ENCODE measurements at places on chromosomes 1 and 21.

GRCh38 chr1:217907504-217907903, 276.4 kb downstream of the SPATA17 start:
- DNase-seq = no peak

- no peak for DNase-seq
Measured at GRCh38 chr21:37796011-37796410, 120.2 kb downstream of the KCNJ6 start.

GRCh38 chr1:87684194-87684593, 355.5 kb downstream of the LMO4 start:
- DNase-seq = no peak

GRCh38 chr1:196651637-196652215, at the start of gene CFH:
Gene CFH (plus strand): TSS chr1:196652043. CDS start chr1:196652118, 75 bp downstream.
- DNase-seq = no peak

DNA sequence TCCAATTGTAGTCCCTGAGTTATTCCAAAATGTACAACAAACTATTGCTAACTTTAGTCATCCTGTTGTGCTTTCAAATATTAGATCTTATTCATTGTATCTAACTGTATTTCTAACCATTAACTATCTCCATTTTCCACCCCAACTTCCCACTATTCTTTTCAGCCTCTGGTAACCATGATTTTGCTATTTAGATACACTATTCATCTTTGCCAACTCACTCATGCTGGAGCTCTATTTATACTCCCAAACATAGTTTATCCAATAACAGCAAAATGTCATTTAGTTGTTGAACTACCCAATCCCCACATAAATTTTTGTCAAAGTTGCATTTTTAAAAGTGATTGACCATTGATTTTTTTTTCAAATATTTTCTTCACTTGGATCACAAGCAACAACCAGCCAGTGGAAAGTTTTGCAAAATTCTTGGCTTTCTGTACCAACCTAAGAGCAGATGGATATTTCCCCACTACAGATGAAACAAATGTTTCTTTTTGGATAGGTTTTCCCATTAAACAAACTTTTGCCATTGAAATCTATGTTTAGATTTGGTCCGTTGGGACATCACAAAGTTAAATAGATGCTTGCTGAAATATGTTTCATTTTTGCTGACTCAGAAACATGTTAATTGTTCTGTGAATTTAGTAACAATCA, 866.0 kb downstream of the LTN1 start:
- no peak for DNase-seq

GRCh38 chr1:232985882-232986526, 35.6 kb downstream of the NTPCR start:
- DNase-seq = no peak

- no peak for DNase-seq
Measured at GRCh38 chr1:36142121-36142520, 7.2 kb downstream of the TRAPPC3 start.

GRCh38 chr1:153113416-153113815, at the start of gene SPRR2F:
Gene SPRR2F (minus strand): TSS chr1:153113516. CDS start chr1:153112733, 783 bp downstream.
- DNase-seq = no peak

- no peak for DNase-seq
Measured at GRCh38 chr1:218112862-218113261, 172.2 kb upstream of the RRP15 start.

DNA sequence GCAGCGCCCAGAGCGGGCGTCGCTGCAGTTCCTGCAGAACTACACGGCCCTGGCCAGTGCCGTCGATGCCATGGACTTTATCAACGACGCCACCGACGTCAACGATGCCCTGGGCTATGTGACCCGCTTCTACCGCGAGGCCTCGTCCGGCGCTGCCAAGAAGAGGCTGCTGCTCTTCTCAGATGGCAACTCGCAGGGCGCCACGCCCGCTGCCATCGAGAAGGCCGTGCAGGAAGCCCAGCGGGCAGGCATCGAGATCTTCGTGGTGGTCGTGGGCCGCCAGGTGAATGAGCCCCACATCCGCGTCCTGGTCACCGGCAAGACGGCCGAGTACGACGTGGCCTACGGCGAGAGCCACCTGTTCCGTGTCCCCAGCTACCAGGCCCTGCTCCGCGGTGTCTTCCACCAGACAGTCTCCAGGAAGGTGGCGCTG, 22.0 kb downstream of the COL6A1 start:
- no peak for DNase-seq

DNA sequence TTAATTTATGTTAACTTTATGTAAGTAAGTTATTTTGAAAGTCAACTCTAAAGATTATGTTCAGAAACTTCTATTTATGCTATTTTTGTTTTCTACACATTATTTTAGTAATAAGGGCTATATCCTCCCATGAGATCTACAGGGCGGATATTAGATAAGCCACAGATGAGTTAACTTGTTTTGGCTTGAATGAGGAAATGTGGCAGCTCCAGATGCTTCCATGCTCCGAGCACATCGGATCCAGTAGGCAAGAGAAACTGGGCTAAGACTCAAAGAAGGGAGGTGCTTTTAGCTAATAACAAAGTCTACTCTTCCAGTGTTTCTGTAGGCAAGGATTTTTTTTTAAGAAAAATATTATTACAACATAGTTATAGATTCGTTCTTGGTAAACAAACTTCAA, 20.0 kb upstream of the LAMC1 start:
- DNase-seq = no peak

GRCh38 chr1:232144696-232145230, 485.2 kb downstream of the SIPA1L2 start:
- no peak for DNase-seq

DNA sequence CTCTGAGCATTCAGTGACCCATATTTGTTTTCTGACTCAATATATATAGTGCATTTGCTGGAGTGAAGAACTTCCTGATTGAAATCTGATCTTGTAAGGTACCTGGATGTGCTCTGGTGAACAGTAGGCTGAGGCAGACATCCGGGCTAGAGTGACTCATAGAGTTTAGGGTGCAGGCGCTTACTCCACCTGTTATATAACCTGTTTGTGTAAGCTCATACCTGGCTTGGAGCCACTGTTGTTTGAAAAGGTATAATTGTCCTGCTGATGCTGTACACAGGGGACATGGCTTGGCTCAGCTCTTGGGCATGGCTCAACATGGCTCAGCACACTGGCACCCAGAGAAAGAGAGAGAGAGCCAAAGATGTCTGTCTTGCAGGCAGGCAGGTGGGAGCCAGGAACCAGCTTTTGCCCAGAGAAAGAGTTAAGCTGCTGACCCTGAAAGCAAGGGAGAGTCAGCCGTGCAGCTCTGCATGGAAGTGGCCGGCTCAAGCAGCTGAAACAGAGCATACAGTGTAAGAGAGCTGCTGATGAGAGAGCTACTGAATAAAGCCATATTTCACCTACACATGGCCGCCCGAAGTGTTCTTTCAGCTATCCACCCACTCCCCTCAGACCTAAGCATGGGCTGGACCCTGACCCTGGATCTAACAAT, 43.2 kb downstream of the GJA5 start:
- no peak for DNase-seq

- DNase-seq = no peak
Measured at GRCh38 chr1:34500451-34500850, 254.4 kb upstream of the GJB5 start.

- DNase-seq = no peak
Measured at GRCh38 chr1:247373721-247374141, 42.1 kb upstream of the ZNF496 start.

DNA sequence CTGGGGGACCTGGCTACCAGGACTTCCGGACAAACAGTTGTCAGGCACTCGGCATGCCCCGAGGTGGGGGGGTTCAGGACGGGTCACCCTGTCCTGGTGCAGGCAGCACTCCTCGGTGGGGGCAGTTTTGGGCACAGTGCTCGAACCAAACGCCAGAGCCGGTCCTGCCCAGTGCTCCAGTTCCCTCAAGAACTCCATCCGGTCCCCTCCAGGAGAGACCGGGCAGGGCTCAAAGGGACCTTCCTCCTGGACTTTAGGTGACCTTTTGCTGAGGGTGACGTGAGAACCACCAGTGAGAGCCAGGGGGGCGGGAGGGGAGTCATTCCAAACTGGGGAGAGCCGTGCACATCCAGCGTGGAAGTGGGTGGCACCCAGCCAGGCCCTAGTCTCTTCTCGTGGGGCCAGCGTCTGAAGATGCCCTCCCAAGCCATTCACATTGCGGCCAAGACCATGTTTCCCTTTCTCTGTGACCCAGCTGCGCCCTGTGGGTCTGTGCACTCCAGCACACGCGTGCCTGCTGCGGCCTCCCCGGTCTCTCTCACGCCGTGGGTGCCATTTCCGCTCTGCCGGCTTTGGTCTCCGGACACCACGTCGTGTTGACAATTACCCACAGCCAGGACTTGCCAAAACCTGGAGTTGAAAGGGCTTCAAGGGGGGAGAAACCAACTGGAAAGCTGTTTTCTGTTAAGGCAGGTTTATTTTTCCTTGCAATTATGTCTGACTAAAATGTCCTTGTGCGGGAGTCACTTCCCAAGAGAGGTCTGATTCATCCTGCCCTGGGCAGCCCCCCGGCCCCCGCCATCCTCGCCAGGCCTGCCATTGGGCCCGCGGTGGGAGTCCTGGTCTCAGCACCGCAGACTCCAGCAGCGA, 178.8 kb upstream of the ARHGEF16 start:
- no peak for DNase-seq

- DNase-seq = no peak
Measured at GRCh38 chr1:247500865-247501264, 35.4 kb downstream of the OR2C3 start.

- DNase-seq = no peak
Measured at GRCh38 chr1:110936567-110936966, 27.2 kb downstream of the LRIF1 start.

DNA sequence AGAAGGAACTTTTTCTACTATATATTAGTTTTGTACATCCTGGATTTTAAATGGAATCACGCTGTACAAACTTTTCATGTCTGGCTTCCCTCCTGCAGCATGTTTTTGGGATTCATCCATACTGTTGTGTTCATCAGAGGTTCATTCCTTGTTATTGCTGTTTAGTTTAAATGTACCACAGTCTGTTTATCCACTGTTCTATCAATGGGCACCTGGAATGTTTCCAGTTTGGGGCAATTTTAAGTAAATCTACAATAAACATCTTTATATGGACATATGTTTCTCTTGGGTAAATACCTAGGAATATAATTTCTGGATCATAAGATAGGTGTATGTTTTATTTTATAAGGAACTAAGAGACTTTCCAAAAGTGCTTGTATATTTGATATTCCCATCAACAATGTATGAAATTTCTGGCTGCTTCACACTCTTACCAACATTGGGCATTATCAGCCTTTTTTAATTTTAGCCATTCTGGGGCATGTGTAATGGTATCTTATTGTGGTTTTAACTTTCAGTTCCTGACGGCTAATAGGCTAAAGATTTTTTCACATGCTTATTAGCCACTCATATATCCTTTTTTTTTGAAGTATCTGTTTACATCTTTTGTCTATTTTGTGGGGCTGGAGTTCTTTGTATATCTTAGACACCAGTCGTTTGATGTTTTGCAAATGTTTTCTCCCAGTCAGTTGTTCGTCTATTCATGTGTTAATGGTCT, 48.8 kb downstream of the RPS6KC1 start:
- DNase-seq = no peak

GRCh38 chr1:117167402-117167801, 43.3 kb downstream of the VTCN1 start:
- no peak for DNase-seq

- no peak for DNase-seq
Measured at GRCh38 chr21:23936991-23937390, 1670.3 kb downstream of the MRPL39 start.

DNA sequence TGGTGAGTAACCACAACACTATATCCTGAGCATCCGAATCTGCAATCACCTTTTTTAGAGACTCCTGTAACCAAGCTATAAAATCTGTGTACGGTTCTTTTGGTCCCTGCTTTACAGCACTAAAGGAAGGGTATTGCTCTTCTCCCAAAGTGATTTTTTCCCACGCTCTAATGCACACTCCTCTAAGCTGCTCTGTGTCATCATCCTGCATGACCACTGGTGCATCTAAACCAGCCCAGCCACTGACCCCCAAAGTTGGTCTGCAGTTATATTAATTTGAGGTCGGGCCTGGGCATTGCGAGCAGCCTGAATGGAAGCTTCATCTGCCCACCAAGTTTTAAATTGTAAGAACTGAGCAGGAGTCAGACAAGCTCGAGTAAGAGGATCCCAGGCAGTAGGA, 480.0 kb downstream of the PTPRU start:
- DNase-seq = no peak

- no peak for DNase-seq
Measured at GRCh38 chr1:40435471-40435870, 14.8 kb upstream of the ZFP69B start.

- DNase-seq = no peak
Measured at GRCh38 chr21:36579898-36580297, 100.0 kb upstream of the CLDN14 start.

DNA sequence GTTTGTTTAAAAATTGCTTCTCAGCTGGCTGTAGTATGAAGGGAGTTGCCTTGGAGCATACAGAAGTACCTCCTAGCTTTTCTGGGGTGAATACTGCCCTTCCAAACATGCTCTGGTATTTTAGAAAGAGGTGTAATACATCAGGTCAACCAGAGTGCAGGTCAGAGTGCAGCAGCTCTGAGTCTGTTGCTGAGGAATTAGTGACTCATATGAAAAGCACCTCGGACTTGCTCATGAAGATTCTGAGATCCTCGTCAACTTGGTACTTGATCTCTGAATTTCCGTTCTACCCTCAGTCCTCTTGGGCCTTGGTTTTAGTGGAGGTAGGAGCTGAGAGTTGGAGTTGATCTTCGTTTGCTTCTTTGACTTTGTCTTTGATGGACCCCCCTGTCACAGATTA, 67.3 kb downstream of the NOS1AP start:
- DNase-seq = no peak

GRCh38 chr1:96746440-96747420, 25.1 kb downstream of the PTBP2 start:
- no peak for DNase-seq

DNA sequence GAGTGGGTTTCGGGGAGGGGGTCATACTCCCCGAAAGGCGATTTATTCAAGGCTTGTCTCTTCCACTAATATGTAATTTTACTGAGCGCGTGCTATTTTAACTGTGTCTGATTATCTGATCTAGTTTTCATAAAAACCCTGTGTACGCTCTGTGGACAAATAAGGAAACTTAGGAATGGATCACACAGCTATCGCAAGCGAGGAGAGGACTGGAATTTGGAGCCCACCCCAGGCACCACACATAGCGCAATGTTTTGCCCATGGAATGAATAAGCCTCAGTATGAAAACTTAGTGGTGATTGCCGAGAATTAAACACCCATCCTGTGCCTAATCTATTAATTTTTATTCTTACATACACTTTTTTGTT, 9.8 kb upstream of the RAB42 start:
- no peak for DNase-seq

GRCh38 chr1:207047505-207047904, 3.5 kb downstream of the YOD1 start:
- no peak for DNase-seq

DNA sequence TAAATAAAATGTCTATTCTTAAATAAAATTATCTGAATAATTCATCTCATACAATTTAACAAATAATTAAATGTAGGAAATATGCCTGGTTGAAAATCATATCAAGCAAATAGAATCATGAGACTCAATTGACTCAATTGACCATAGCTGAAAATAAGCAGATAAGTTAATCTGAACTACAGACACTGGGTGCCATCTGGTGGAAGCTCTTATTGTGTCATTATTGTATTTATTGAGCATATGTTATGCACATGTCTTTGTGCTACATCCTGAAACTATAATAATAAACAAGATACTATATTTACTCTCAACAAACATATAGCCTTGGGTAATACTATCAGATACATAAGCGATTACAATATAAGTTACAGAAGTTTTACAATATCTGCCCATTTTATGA, 41.0 kb downstream of the BRINP3 start:
- no peak for DNase-seq

All from C1 segment of cervical spinal cord (tissue), 14 donors.